Amniotic stem cell (primary cell): ENCODE measurements at places on chromosomes 4 and X.

DNA sequence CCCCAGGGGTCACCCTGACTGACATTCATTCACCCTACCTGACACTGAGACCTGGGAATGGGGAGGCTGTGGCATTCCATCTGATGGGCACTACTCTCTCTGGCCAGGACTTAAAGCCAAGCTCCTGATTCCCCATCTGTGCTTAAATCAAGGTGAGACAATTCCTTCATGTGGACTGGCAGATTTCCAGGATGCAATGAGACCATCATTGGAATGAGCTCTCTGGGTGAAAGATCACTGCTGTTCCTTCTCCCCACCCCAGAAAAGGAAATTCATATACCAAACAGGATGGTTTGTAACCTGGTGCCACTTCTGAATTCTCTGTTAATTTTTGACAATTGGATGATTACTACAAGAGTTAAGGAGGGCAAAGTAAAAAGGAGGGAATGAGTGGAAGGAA is 354.8 kb downstream of the MID1IP1 start:
- DNase-seq = no peak

- no peak for DNase-seq
Measured at GRCh38 chr4:80515496-80515895, 180.0 kb downstream of the CFAP299 start.

- DNase-seq = no peak
Measured at GRCh38 chrX:39730662-39731329, 367.0 kb downstream of the BCOR start.

DNA sequence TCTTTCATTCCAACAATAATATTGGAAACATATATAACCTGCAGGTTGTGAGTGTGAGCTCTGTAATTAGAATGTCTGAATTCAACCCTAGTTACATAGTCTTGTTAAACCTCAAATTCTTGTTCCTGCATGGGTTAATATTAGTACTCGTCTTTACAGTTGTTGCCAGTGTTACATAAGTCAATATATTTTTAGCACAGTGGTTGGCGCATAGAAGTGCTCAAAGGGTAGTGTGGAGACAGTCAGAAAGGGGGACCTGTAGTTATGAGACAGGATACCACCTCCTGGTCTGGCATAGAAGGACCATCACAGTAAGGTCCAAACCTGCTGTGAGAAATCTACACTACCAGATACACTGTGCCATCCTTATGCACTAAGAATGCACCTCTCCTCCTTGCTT is 1045.9 kb upstream of the SLIT2 start:
- no peak for DNase-seq

- DNase-seq = no peak
Measured at GRCh38 chrX:24956828-24957227, 58.9 kb downstream of the ARX start.

GRCh38 chr4:61239250-61239649 is 39.1 kb downstream of the ADGRL3 start:
- no peak for DNase-seq

DNA sequence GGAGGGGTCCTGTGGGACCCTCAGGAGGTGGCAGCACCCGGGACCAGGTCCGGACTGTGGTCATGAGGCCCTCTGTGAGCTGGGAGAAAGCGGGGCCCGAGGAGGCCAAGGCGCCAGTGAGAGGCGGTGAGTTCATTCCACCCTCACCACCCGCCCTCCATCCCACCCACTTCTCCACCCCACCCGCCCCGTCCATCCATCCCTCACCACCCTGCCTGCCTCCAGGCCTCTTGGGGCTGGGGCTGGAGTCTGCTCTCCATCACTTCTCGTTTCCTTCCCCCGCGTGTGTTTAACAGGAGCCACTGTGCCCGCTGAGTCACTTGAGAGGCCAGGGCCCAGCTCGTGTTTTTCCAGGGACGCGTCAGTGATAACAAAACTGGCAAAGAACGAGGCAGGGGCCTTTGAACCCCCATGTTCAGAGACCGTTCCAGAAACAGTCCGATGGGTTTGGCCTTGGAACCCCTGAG is 6.2 kb downstream of the SH3TC1 start:
- DNase-seq = no peak

GRCh38 chrX:97842468-97843199 is 958.9 kb downstream of the RPA4 start:
- no peak for DNase-seq

DNA sequence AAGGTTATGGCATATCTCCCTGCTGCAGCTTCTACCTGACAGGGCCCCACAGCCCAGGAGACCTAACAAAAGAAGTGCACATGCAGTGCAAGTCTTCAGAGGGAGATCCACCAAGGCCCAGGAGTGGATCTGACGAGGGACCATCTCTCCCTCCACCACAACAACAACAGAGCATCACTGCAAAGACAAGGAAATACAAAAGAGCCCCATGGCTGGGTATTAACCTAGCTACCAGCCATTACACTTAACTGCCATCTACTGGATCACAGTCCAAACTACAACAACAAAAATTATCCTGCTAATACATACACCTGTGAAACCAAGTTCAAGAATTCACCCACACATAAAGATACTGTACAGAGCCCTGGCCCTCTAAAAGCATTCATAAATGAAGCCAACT is 280.2 kb upstream of the SLC7A11 start:
- DNase-seq = no peak

DNA sequence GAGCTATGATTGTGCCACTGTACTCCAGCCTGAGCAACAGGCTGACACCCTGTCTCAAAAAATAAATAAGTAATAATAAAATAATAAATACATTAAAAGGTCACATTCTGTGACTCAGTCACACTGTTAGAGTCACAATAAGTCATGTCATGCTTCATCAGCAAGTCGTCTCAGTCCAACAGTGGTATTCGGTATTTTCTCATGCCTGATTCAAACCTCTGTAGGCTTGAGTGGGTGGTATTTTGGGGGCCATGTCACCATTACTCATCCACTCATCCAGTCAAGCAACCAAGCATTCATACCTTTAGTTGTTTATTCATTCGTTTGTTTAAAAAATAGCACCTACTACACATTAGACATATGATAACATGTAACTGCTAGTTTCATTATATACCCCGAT is 46.9 kb downstream of the SUPT20HL2 start:
- no peak for DNase-seq

DNA sequence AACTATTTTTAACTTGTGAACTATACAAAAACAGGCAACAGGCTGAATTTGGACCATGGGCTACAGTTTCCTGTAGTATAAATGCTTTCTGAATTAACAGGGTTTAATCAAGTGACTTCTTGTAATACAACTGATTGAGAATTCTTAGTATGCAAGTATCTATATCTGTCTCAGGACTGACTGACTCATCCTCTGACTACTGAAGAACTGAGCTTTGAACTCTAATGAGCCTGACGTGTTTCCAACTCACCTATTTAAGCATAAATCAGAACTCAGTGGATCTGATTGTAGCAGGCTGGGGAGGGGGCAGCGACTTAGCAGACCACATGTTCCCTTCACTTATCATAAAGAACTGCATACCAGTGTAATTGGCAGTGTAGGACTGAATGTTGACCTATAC is 7.8 kb downstream of the SPATA4 start:
- no peak for DNase-seq

DNA sequence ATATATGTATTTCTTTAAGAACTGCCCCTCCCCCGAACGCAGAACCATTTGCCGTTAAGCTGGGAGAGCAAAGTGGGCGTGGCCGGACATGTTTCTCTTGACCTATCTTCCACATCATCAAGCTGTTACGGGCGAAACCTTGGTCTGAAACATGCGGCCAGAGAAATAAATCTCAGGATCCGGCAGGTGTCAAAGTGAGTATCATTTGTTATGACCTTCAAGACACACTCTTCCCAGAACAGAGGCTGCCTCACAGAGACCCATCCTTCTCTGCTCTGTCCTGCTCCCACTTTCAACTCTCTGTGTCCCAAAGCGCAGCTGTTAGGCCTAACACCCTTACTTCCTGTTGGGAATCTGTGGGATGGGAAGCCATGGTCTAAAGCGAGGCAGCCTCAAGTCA is at the start of gene MAGEB18:
MAGEB18 (plus strand) TSS at position 70 of the 400 bp plus-strand sequence. CDS start 643 bp downstream, outside the sequence.
- no peak for DNase-seq

- no peak for DNase-seq
Measured at GRCh38 chr4:184743650-184744049, 9.8 kb upstream of the CENPU start.

DNA sequence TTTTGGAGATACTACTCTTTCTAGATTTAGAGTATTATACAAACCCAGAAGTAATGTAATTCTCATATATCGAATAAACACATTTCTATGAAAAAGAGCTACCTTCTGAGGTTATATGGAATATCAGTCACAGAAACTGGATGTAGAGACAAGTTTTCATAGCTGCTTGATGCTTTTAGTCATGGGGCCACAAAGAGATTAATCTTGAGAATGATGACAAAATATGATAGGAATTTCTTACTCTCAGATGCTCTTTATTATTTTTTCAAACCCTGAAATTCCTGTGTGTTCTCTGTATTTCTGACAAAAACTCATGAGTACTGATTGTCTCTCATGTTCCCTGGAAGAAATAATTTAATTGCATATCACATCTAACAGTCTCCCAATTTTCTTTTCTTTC is 662.5 kb downstream of the RAPGEF2 start:
- DNase-seq = no peak

- no peak for DNase-seq
Measured at GRCh38 chrX:73581002-73581628, 18.1 kb downstream of the CHIC1 start.

- no peak for DNase-seq
Measured at GRCh38 chrX:123846577-123847038, 13.2 kb upstream of the XIAP start.

GRCh38 chr4:17875402-17876070 is 64.8 kb downstream of the NCAPG start:
- DNase-seq = no peak

DNA sequence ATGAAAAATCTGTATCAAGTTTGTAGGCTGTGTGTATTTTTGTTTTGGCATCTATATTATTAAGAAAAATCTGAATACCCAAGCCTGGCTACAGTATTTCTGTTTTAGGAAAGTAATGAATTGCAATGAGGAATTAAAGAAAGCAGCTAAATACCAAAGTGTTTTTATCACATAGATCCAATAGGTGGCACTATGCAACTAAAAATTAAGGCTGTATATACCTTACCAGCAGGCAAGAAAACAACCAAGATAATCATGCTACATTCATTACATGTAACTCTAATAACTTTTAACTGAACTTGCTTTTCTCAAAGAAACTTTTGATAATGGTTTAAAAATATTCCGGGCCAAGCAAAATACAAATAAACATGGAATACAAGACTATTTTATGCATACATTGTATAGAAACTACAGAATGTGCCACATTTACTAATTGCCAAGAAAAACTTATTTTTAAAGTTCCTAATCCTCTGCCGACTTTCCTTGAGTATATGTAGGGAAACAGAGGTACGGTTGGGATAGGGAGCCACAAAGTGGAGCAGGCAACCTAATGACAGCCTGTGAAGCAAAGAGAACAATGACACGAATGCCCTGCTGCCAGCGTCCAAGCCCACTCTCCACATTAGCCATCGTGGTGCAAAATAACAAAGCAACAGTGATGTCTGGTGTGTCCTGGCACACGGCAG is 63.7 kb downstream of the SEC24D start:
- DNase-seq = no peak

DNA sequence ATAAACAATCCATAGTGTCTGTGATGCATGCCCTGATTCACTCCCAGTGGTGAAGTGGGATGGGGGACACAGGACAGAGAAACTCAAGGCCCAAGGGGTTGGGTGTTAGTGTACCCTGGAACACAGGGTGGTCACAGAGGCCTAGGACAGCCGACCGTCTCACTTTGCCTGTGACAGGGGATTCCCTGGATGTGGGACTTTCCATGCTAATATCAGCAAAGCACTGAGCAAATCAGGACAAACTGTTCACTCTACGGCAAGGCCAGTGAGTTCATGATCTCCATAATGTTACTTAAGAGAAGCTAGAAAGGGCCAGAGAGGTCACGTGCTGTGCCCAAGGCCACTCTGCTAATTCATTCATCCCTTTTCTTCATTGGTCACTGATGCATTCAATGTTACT is 158.7 kb upstream of the RBPJ start:
- no peak for DNase-seq

- no peak for DNase-seq
Measured at GRCh38 chrX:39984191-39984956, 113.4 kb downstream of the BCOR start.

GRCh38 chr4:52841682-52842456 is 20.2 kb upstream of the RASL11B start:
- no peak for DNase-seq

DNA sequence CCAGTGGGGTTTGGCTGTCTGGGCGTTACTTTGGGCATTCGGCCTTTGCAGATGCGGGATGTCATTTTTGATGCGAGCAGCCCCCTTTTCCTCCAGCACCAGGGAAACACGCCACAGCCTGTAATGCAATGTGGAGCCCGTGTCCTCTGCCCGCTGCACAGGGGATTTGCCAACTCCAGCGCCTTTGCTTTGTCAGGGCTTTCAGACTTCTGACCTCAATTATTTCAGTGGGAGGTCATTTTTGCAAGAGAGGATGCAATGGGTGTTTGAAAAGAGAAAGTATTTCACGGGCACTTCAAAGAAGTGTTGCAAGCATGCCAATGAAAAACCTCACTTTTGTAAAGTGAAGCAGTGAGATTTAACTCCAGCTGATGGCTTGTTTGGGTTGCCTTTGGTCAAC is 11.5 kb downstream of the CLCN4 start:
- no peak for DNase-seq
